ENCODE measurements at places on chromosomes 6 and 20. TPM values are rescaled to one million over a fixed set of nuclear protein-coding genes. Genes with fewer than 3 reads are reported as not detected.

The TRIM15 gene
- total RNA-seq = not detected

The PIM1 gene
- total RNA-seq = 125 TPM

The PRL gene
- total RNA-seq = not detected

The ID1 gene
- total RNA-seq = 8.1 TPM

The UFL1 gene
- total RNA-seq = 18.0 TPM

The CYP39A1 gene
- total RNA-seq = not detected

DNA sequence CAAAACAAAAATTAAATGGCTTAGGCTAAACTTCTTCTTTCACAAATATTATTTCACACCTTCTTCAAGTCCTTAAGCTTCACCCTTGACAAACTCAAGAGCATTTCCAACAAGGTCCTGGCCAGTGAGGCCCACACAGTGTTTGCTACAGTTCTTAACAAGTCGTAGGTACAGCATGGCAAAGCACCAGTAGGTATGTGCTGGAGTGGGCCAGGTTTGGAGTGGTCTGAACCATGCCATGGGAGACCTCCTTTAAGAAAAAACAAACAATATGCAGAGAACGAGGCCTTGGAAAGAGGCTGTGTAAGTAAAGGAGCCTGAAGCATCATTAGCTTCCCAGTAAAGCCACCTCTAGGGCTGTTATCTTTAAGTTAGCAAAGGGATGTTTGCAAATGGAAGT, 154.3 kb upstream of the SNX9 start:
- no peak for DNase-seq

DNA sequence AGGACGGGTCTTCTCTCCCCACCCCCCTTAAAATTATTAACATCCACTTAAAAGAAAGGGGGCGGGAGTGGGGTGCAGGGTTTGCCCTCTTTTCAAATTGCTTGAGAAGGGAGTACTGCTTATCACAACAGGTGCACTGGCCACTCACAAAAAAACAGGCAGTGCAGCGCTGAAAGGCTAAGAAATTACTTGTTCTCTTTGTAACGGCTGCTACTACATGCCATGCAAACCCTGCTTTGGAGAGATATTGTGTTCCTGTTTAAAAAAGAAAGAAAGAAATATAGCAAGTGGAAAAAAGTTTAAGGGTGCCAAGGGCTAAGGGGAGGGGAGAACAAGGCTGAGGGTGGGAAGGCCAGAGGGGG, 312.7 kb upstream of the JARID2 start:
- no peak for DNase-seq

- peak; percentile 36 for DNase-seq
Observed at GRCh38 chr6:29653452-29654038, 3.3 kb upstream of the MOG start.

- DNase-seq = no peak
Observed at GRCh38 chr6:126650931-126651330, 311.0 kb downstream of the CENPW start.

DNA sequence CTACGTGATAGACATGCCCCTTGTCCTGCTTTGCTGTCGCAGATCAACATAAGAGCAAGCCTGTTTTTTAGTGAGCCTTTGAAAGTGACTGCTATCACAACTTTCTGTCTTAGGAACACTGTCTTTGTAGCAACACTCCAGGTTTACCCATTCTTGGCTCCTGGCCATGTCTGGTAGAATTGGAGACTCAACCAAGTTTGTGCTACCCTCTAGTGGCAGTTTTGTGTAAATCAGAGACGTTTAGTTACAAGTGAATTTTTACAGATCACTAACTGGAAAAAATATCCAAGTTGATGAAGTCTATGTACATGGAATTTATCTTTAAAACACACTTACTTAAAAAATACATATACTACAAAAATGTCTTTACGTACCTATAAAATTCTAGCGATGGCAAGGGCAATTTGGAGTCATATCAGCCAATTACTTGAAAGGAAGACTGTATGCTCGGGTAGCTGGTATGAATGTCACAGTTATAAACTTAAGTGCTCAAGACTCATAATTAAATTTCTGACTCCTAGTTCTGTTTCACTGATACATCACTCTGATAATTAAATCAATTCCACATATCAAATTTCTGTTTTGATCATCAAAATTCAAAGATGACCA, 101.4 kb downstream of the ADGB start:
- peak; percentile 7 for DNase-seq

DNA sequence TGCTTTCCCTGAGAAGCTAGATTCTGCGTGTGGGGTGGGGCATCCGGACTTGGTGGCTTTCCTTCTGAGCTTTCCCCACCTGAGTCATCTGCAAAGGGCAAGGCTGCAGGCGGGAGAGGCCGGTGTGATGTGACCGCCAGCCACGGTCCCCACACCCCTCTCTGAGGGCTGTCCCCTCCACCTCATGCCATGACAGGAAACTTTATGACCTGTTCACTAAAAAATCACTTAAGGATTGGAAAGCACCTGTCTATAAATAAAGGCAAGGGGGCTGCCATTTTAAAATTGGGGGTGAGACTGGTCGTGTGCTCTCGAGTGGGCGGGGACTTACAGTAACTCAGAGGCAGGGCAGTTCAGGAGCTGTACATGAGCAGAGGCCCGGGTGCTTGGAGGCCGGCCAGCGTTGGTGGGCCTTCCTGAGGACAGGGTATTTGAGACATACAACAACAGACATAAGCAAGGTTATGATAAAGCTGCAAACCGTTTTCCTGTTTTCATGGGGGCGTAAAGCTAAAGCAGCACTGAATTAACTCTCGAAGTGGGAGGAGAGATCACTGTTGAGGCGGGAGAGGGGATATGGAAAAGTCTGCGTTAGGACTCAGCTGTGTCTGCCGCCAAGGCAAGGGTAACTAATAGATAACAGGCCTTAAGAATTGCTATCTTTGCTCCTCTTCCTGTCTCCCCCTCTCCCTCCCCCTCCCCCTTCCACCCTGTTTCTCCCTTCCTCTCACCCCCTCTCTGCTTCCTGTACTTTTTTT, 16.1 kb upstream of the SERPINB1 start:
- DNase-seq = peak; percentile 52

GRCh38 chr20:36086767-36087166, 67.8 kb upstream of the EPB41L1 start:
- no peak for DNase-seq

DNA sequence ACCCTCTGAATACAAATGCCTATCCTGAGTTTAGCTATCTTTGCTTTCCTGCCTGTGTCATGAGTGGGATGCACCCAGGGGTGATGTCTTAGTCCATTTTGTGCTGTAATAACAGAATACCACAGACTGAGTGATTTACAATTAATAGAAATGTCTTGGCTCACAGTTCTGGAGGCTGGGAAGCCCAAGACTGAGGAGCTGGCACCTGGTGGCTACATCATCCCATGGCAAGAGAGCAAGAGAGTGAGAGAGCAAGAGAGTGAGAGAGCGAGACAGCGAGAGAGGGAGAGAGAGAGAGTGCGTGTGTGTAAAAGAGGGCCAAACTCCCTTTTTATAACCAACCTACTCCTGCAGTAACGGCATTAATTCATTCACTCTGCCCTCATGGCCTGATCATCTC, 76.8 kb downstream of the PRDM1 start:
- peak; percentile 47 for DNase-seq

DNA sequence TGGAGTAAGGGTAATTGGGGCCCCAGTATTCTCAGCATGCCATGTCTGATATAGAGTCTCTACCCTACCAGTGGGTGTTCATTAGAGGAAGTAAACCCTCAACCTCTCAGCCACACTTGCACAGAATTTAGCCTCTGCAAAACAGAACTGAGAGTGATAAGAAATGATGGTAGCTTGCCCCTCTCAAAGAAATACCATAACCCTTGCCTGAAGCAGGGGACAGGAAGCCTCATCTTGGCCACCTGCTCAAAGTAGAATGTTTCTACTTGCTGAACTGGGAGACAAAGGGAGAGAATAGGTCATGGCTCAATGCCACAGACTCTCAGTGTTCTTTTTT, 33.7 kb downstream of the SPTLC3 start:
- DNase-seq = no peak

DNA sequence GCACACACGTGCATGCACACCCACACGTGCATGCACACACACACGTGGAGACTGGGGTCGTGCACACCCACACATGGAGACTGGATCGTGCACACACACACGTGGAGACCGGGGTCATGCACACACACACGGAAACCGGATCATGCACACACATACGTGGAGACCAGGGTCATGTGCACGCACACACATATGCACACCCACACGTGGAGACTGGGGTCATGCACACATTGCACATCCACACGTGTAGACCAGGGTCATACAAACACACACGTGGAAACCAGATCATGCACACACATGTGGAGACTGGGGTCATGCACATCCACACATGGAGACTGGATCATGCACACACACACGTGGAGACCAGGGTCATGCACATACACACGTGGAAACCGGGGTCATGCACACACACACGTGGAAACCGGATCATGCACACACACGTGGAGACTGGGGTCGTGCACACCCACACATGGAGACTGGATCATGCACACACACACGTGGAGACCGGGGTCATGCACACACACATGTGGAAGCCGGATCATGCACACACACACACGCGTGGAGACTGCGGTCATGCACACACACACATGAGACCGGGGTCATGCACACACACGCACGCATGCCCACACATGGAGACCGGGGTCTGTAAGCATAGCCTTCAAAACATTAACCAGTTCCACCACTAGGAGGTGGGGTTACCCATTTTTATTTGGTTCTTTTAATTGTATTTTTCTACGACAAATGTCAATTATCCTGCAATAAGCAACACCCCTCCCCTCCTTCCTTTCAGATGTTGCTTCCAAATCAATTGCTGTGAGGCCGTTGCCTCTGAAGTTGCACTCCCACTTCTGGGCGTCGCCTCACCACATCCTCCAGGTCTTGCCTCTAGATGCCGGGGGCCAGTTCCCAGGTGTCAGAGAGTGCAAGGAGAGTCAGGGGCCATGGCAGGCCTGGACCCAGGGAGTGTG, 95.8 kb downstream of the TMEM242 start:
- no peak for DNase-seq

GRCh38 chr20:60718743-60719480, 533.1 kb upstream of the CDH4 start:
- no peak for DNase-seq

DNA sequence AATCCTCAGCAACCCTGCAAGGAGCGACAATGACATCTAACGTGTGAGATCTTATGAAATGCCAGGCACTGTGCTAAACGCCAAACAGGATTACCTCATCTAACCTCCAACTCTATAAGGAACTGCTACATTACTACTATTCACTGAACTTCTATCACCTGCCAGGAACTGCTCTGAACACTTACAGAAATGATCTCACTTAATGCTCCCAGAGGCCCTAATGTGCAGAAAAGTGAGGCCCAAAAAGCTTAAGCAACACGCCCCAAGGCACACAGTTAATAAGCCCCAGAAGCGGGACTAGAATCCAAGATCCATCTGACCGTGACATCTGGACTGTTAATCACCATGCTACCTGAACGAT, 28.5 kb downstream of the TRAM2 start:
- no peak for DNase-seq

DNA sequence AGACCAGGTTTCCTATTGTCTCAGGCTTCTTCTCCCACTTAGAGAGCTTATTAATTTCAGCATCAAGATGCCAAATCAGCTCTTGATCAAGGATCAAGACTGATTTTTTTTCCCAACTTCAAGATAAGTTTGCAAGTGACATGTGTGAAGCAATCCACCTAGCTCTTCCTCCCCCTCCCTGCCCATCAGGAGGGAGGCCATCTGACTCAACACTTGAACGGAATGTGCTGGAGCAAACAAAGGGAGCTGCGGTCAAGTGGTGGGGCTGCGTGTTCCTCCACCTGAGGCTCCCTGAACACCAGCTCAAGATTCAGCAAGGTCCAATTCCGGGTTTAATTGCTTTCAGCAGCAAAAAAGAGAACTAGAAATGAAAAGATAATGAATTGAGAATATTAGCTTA, 38.7 kb downstream of the TTI1 start:
- no peak for DNase-seq

- no peak for DNase-seq
Observed at GRCh38 chr6:165714907-165715306, 51.9 kb upstream of the PDE10A start.

DNA sequence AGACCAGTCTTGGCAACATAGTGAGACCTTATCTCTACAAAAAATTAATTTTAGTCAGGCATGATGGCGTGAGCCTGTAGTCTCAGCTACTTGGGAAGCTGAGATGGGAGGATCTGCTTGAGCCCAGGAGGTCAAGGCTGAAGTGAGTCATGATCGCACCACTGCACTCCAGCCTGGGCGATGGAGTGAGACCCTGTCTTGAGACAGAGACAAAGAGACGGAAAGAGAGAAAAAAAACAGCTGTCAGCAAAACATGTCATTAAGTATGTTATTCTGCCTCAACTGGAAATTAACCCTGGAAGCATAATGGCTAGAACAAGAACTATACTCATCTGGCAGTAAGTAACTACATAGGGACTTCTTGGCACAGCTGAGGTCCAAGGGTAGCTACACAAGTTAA, 7.2 kb downstream of the MMS22L start:
- DNase-seq = no peak

- DNase-seq = no peak
Observed at GRCh38 chr20:63847237-63848002, 13.9 kb upstream of the ABHD16B start.

- DNase-seq = no peak
Observed at GRCh38 chr6:137731960-137732616, 135.0 kb upstream of the TNFAIP3 start.

DNA sequence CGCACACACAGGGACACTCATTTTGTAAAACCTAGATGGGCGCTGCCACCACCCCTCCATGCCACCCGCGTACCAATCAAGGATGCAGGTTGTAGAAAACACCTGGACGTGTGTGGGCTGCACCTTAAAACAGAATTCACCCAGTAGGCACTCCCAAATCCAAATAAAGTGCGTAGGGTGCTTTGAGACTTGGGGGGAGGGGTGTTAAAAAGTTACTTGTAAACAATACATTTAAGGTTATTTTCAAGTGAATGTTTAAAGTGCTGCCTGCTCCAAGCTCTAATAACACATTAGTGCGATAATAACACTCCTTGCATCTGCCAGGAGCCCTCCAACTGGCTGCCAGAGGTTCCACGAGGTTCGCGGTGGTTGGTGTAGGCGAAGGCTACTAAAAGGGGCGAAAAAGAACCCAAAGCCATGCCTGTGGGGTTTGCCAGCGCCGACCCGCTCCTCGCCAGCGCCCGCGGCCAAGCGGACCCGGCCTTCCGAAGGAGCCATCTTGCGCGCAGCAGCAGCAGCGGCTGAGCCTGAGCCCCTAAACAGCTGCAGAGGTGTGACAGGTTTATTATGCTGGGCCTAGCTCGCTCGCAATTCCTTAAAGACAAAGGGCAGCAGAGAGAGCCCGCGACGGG, 11.5 kb downstream of the FOXC1 start:
- DNase-seq = no peak

GRCh38 chr6:106116125-106116832, 30.1 kb downstream of the PRDM1 start:
- no peak for DNase-seq

- DNase-seq = no peak
Observed at GRCh38 chr6:53432318-53433161, 83.8 kb upstream of the ELOVL5 start.
